ENCODE measurements at places on chromosomes 2 and 18.

GRCh38 chr18:66534110-66534509, 69.8 kb downstream of the CDH19 start:
- no peak for DNase-seq

- DNase-seq, result no peak
Measured at GRCh38 chr2:6352247-6352646, 513.5 kb downstream of the CMPK2 start.

DNA sequence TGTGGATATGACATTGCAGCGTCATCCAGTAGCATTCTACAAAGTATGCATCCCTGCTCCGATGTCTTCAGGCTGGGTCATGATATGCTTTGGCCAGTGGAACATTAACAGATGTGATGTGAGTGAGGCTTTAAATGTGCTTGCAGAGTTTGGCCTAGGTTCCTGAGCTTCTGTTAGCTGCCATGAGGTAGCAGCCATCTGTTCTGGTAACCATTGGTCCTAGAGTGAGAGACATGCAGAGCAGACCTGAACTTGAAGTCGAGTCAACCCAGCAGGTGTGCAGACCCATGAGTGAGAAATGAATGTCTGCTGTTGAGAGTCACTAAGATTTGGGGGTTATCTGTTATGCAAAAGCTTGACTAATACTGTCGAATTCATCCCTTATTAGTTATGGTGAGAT, 73.8 kb upstream of the NABP1 start:
- no peak for DNase-seq

GRCh38 chr2:109516445-109517117, 97.2 kb downstream of the SEPTIN10 start:
- DNase-seq, result no peak

GRCh38 chr2:224757934-224758548, 41.9 kb upstream of the CCDC195 start:
- no peak for DNase-seq

GRCh38 chr2:138023976-138024375, 59.7 kb downstream of the HNMT start:
- DNase-seq, result no peak

DNA sequence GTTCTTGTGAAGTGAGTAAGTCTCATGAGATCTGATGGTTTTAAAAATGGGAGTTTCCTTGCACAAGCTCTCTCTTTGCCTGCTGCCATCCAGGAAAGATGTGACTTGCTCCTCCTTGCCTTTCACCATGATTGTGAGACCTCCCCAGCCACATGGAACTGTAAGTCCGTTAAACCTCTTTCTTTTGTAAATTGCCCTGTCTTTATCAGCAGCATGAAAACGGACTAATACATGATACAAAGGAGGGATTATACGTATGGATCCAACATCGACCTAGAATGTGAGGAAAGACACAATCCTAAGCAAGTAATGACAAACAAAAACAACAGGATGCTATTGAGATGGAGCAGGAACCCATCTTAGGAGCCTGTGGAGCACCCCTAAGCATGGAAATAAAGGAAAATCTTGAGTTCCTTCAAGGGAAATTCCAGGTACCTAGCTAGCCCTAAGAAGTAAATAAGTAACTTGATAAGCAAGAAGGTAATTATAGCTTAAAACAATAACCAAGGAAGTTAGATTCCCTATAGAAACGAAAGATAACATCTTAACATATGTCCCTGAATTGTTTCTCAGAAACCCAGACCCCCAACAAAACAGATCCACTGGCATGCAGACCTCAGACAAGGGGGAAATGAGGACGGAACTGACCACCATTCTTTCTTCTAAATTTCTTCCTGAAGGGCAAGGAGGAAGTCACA, 1.5 kb upstream of the TNFRSF11A start:
- no peak for DNase-seq

DNA sequence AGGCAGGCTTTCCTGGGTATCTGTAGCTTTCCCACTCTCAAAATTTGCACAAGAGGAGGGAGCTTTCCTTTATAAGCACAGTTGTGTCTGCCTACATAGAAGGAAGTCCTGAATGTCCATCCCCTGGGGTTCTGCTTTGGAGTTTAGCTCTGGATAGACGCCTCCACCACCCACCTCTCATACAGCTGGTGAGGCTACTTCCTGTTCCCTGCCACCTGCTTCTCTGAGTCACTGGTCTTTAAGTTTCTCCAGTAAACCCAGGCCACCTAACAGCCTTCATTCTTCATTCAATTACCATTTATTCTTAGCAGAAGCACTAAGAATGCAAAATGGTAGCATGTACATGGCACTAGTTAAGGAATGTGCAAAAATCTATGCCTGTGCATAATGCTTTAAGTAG, 407.8 kb downstream of the CDH2 start:
- no peak for DNase-seq

- DNase-seq, result no peak
Measured at GRCh38 chr18:62839874-62840713, 124.8 kb downstream of the PHLPP1 start.

DNA sequence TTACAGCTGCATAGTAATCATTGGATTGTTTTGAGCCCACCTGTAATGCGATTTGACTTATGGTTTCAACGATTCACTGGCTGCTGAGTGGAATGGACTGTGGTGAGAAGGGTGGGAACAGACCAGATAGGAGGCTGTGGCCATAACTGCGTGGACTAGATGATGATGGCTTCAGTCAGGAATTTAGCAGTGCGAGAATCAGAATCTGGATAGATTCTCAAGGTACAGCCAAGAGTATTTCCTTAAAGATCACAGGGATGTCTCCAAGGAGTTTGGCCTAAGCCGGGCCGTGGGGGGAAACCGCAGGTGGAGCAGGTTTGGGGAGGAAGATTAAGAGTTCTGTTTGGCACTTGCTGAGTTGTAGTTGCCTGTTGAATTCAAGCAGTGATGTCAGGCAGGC, 44.0 kb upstream of the CHMP1B start:
- DNase-seq, result no peak

- no peak for DNase-seq
Measured at GRCh38 chr18:45935591-45936335, 31.4 kb downstream of the EPG5 start.

- DNase-seq, result no peak
Measured at GRCh38 chr2:163592954-163593622, 142.7 kb downstream of the FIGN start.

GRCh38 chr2:239640210-239640609, 239.4 kb upstream of the HDAC4 start:
- no peak for DNase-seq

GRCh38 chr18:36561046-36561445, 263.5 kb downstream of the FHOD3 start:
- DNase-seq, result no peak

- DNase-seq, result no peak
Measured at GRCh38 chr2:147405651-147406050, 439.2 kb upstream of the ACVR2A start.

GRCh38 chr18:57715671-57716070, 87.4 kb downstream of the ATP8B1 start:
- DNase-seq, result no peak

DNA sequence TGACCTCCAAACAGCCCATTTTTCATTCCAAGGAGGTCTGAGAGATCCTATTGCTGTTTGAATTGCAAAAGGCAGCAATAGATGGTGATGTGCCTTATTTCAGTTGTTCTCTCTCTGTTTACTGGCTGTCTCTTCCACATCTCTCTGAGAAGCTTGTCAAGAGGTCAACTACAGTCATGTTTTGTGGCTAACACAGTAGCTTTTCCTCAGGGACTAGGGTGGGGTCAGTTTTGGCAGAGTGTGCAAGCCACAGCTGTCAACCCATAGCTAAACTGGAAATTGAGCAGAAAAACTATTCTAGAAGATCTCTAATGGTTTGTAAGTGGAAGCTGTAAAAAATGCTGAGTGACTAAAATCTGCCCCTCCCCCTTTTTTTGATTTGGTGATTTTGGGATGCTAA, 67.1 kb downstream of the DIS3L2 start:
- DNase-seq, result no peak

GRCh38 chr18:11861583-11862288, 10.5 kb downstream of the CHMP1B start:
- DNase-seq, result no peak

- DNase-seq, result no peak
Measured at GRCh38 chr2:46342566-46343315, 45.5 kb downstream of the EPAS1 start.

GRCh38 chr2:219916726-219917440, 289.5 kb downstream of the SLC4A3 start:
- no peak for DNase-seq

DNA sequence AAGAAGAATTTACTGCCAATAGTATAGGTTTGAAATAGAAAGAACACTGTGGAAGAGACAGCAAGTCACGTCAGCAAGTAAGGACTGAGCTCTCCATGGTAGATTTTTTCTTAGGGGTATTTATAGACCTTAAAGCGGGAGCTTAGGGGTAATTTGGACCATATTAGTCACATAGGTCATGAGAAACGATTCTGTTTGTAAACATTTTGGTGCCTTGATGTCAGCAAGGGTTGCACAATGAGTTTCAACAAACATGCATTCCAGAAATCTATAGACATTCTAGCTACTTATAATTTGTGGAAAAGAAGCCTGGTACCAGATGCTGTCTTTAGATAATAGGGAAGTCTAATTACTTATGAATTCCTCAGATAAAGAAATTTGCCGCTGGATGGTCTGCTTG, 624.7 kb downstream of the TDRD15 start:
- DNase-seq, result no peak

- DNase-seq, result no peak
Measured at GRCh38 chr2:26327291-26328272, 18.4 kb upstream of the SELENOI start.

- DNase-seq, result no peak
Measured at GRCh38 chr2:71524476-71524875, 71.1 kb downstream of the DYSF start.

- DNase-seq, result no peak
Measured at GRCh38 chr2:13558368-13558767, 841.6 kb downstream of the TRIB2 start.

DNA sequence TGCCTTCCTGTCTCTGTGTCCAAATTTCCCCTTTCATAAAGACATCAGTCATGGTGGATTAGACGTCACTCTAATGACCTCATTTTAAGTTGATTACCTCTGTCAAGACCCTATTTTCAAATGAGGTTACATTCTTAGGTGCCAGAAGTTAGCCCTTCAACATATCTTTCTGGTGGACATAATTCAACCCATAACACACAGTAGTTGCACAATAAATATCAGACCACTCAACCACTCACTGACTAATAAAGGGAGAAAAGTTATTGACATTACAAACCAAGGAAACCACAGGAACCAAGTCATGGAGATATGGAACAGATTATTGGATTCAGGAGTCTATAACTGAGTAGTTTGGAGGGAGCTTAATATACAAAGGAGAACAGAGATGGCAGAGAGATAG, 377.4 kb upstream of the ACVR2A start:
- DNase-seq, result no peak

GRCh38 chr2:43175020-43175441, 51.4 kb downstream of the ZFP36L2 start:
- no peak for DNase-seq

GRCh38 chr18:59878644-59879043, 21.2 kb upstream of the PMAIP1 start:
- DNase-seq, result no peak

DNA sequence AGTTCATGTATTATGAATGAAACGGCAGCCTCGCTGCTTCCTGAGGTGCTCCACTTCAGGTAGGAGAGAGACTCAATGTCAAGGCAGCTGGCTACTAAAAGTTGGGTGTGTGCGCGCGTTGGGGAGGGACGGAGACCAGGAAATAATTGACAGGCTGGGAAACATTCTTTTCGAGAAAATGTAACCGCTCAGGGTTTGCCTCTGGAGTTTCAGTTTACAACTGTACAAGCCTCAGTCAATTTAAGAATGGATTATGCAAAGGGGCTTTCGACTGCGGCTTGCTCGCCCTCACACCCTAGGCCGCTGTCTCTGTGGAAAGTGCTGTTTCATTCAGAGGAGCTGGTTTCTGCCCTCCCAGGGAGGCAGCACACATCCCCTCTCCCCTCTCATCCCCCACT, 4.4 kb upstream of the SPRED2 start:
- no peak for DNase-seq

DNA sequence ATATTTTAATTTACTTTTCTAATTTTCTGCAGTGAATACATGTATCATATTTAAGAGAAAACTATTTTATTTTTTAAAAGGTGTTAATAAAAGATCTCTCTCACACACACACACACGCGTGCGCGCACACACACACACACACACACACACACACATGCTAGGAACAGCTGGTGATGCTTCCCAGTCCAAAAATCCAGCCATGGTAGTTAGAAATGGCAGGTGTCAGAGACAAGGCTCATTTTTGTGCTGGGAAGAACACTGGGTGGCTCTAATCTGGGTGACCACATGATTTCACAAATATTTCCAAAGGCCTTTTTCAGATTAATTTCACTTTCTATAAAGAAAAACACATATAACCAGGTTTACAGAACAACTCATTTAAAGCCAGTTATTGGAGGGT, 104.5 kb upstream of the NCK2 start:
- no peak for DNase-seq

- no peak for DNase-seq
Measured at GRCh38 chr2:74548285-74548899, 5.3 kb downstream of the LOXL3 start.

DNA sequence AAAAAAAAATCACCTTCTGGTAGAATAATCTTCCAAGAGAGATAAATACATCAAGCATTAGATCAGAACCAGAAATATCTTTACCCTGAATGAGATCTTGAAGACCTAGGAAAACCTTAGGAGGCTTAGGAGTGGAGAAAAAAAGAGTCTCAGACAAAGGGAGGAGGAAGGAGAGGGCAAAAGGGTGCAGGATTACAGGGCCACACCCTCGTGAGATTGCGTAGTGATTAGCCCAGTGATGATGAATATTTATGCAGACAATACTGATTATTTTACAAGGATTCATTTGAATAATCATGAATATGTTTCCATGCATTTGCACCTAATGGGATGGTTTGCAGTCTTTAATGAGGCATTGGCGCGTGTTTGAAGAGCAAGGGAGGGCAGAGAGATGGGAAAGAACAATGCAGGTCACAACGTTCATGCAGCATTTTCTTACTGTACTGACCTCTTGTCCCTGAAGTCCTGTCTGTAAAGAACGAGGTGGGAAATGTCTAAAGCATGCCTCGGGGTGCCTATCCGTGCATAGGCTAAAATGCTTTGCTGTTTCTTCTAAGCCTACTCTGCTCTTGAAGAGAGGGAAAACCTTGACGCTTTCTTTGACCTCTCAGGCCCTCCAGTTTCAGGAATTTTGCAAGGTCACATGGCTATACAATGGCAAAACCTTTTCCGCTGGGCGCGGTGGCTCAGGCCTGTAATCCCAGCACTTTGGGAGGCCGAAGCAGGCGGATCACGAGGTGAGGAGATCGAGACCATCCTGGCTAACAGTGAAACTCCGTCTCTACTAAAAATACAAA, 18.6 kb upstream of the ZNF532 start:
- no peak for DNase-seq
